ENCODE measurements at places on chromosomes 13 and 19. TPM values are rescaled to one million over a fixed set of nuclear protein-coding genes. Genes with fewer than 3 reads are reported as not detected.

GRCh38 chr13:45705918-45706317, 3.8 kb downstream of the CBY2 start:
- DNase-seq: no peak

GRCh38 chr19:9903336-9903735, 33.0 kb downstream of the OLFM2 start:
- DNase-seq: no peak

GRCh38 chr19:13153569-13154240, 3.5 kb downstream of the IER2 start:
- peak; percentile 60 for DNase-seq

DNA sequence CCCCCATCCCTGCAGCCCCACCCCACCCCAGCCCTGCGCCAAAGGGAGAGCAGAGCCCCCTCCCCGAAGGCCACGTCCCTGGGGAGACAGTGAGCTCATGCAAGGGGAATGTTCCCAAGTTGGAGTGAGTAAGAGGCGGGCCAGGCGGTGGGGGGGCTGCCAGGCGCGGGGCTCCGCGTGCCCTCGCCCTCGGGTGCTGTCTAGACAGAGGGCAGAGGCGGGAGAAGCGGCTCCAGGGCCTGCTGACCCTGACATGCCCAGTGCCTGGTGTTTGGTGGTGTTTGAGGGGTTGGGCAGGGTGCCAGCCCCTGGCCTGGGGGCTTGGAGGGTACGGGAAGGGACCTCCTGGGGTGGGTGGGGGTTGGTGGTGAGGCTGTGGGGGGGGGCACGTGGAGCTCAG, 1.0 kb downstream of the FSTL3 start:
- DNase-seq: peak; percentile 72

PABPC3 gene
- not detected for total RNA-seq

ATP1A3 gene
- 0.26 TPM for total RNA-seq

COL4A1 gene
- 80.4 TPM for total RNA-seq
